ENCODE measurements at places on chromosomes 3 and 15.
A peak's percentile ranks its signal among the peaks of the same experiment; 100 is the strongest.

GRCh38 chr3:197478746-197479668 is 76.8 kb downstream of the BDH1 start:
- DNase-seq: peak; percentile 43

DNA sequence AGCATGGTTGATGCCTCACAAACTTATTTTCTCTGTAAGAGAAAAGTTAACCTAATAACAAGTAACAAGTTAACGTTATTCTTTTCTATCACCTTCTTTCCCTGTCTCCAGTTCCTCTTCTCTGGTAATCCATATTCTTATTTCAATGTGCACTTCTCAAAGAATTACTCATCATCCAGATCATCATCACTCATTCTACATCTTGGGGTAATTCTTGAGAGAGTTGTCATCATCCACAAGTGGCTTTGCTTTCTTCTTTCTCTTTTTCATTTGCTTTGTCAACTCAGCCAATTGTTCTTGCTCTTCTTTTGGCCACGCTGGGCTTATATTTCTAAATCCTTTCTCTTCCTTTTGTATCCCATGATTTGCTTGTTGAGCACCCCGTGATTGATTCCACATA is 20.8 kb upstream of the RNF111 start:
- peak; percentile 54 for DNase-seq

DNA sequence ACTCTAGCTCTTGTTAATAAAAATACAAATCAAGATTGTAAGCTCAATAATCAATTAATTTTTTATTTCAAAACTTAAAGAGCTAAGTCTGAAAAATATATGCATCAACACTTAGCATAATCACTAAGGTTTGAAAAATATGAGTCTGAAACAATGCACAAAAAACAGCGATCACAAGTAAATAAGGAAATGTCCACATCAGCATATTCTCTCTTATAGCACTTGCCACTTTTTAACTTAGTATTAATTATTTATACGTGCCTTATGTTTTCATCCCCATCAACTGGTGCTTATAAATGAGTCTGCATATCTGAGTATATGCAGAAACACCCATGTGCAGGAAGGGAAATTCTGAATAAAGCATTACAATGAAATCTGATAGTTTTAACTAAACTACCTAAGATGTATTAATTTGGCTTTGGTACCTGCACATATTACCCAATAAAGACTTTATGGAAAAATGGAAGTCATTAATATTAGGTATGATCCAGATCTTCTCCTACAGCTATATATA is 28.3 kb downstream of the AQR start:
- no peak for DNase-seq

DNA sequence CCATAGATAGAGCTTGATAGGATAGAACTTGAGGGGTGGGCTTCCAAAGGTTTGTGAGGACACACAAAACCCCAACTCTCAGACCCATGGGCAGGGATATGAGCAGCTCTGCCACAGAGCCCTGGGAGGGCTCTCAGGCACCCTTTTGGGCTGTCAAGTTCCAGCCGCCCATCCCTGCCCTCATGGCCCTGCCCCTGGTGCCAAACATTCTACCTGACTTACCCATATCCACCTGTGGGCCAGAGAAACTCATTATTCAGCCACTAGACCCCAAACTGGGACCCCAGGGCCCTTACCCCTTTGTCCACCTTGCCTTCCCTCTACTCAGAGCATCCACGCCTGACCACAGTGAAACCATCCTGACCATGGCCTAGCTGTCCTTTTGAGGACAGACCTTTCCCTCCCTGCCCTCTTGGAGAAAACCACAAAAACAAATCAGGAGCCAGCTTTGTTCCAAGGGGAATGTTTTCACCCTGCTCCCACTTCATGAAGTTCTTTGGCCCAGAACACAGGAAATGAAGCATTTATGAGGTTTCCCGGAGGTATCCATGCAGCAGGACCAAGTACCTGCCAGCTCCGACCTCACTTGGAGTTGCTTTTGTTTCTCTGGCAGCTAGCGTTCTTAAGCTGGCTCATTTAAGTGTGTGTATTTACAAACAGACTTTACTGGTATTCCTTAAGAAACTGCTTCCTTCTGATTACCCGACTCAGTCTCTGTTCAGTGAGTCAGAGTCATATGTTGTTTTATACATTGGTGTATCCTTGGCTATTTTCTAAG is 34.2 kb upstream of the GALNT15 start:
- peak; percentile 67 for DNase-seq

- no peak for DNase-seq
Measured at GRCh38 chr15:59801649-59802048, 112.5 kb upstream of the BNIP2 start.

GRCh38 chr15:100318880-100319279 is 22.9 kb downstream of the ADAMTS17 start:
- no peak for DNase-seq

GRCh38 chr3:32009957-32010356 is 28.4 kb downstream of the ZNF860 start:
- no peak for DNase-seq

DNA sequence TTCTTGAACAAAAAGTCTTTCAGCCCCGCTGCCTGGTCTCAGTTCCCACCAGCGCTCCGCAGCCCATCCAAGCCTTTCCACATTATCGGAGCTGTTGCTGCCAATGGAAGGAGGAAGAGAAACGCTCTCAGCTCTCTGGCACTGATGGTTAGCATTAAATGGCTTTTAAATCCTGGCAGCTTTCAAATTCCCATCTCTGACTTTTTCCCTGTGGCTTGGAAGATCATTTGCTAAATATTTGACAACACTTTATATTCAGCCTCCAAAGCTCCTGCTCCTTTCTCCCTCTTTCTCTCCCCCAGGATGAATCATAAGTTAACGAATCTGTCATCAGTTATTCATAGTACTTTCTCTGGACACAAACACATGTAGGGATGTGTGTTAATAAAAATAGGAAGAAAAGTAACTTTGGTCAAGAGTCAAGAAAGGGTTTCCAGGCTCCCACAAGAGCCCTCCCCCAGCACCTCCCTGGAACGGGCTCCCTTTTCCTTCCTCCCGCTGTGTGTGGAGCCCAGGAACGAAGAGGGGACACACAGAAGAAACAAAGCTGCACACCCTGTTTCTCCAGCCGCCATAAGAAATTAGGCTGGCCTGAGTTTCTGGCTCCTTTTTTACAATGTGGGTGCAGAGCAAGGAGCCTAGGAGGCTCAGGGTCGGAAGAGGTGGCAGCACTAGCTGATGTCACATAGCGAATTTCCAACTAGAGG is 47.6 kb upstream of the TSEN2 start:
- peak; percentile 89 for DNase-seq

DNA sequence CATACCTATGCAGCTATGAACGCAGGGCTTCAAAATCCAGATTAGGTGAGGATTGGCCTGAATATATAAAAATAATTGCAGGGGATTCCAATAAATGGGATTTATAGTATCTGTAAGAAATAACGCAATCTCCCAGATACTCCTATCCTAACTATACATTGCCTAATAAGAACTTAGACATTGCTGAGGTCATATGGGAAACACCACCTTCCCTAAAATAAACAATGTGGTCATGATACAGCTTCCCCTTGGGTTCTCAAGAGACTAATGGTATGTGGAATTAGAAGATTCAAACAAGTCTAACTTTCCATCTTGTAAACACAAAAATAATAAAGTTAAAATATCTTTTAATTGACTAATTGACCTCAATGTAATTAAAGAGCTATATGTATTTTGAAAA is 28.2 kb downstream of the UBE3A start:
- DNase-seq: peak; percentile 52

- no peak for DNase-seq
Measured at GRCh38 chr3:73753985-73754384, 129.2 kb upstream of the PDZRN3 start.

GRCh38 chr15:40743921-40744814 is 10.9 kb downstream of the RMDN3 start:
- peak; percentile 58 for DNase-seq

DNA sequence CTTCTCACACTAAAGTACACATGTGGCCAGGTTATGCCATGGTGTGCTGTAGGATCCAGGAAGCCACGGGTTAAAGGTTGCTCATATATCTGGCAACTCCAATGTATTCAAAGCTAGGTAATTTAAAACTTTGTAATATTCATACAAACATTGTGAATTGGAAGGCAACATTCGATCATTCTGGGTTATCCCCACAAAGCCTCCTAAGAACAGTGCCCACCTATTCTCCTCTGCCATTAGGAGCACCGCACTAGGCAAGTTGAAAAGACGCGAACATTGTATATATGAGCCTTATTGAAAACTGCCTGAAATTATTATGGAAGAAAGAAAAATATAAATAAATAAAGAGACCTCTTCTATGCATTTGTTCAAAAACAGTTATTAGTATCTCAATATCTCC is 228.2 kb downstream of the IGSF11 start:
- no peak for DNase-seq

DNA sequence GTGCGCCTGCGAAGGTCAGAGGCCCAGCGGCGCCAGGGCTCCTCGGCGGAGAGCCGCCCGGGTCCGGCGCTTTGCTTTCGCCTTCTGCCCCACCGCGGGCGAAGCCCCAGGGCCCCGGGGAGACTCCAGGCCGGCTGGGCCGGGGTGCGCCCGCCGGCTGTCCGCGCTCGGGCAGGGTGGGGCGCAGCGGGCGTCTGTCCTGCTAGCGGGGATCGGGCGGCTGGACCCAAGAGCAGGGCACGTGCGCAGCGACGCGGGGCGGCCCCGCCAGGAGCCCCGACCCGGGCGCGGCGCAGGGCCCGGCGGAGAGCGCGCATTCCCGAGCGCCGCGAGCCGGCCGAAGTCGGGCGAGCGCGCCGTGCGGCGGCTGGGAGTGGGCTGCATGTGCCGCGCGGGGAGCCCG is 569 bp upstream of the ALDH1A3 start:
- DNase-seq: no peak

GRCh38 chr3:99901200-99901926 is 83.7 kb downstream of the CMSS1 start:
- peak; percentile 98 for DNase-seq

- DNase-seq: no peak
Measured at GRCh38 chr3:184540777-184541681, 20.6 kb upstream of the EPHB3 start.

GRCh38 chr15:71364117-71364584 is 248.9 kb downstream of the THSD4 start:
- no peak for DNase-seq

- no peak for DNase-seq
Measured at GRCh38 chr3:190620886-190621608, 107.2 kb downstream of the IL1RAP start.

DNA sequence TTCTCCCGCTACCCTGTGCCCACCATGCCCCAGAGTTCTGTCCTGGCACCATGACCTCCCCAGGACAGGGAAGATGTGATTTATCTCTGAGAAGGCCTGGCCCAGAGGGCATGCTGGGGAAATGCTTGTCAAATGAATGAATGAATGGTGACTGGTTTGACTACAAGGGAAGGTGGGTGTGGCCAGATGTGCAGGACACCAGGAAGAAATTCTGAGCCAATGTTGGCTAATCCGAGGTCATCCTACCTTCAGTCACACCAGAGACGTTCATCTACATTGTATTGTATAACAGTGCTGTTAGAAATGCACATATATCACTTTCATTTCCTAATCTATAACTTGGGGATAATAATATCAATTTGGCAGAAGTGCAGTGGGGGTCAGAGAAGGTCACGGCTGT is 138.4 kb downstream of the FAM43A start:
- DNase-seq: no peak

GRCh38 chr3:175208326-175208725 is 349.2 kb downstream of the NAALADL2 start:
- DNase-seq: no peak

DNA sequence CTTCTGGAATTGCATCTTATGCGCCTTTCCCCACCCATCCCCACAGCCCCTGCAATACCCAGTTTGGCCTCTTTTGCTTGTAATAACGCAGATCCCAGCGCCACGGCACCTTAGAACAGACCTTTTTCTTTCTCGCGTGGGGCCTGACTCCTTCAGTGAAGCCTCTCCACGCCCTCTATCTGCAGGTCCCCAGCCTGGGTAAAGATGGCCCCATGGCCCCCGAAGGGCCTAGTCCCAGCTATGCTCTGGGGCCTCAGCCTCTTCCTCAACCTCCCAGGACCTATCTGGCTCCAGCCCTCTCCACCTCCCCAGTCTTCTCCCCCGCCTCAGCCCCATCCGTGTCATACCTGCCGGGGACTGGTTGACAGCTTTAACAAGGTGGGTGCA is 594 bp downstream of the CRELD1 start:
- DNase-seq: no peak

- no peak for DNase-seq
Measured at GRCh38 chr3:36681867-36682266, 82.5 kb downstream of the DCLK3 start.

DNA sequence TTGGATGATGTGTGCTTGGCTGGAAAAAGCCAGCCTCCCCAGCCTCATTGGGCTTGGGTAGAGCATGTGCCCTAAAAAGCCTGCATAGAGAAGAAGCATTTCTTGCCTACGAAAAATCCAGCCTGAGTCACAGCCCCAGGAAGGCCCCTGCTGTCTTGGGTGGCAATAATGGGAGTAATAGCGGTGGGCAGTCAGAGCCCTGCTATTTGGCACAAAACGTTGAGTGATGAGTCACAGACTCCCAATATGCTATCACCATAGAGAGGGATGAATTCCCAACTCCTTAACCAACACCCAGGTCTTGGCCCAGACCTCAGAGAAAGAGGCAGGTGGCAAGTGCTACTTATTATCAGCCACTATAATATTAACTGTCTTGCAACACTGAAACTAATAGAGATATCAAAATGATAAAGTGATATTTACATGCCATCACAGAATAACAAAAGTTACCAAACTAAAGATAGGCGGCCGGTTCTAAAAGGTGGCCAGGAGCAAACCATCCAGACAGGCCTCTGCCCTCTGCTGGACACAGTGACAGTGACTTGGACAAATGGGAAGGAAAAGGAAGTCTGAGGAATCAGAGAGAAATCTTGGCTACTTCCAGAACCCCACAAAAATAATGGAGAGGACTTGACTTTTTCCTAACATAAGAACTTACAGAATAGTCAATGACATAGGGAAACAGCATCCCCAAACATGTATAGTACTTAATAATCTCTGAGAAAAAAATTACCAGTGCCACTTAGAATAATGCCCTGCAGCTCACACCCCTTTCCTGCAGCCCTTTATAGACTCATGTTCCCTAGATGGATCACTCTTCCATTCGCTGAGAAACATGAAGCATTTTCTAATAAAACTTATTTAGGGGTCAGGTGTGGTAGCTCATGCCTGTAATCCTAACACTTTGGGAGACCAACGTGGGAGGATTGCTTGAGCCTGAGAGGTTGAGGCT is 51.9 kb upstream of the MUC13 start:
- DNase-seq: peak; percentile 94

DNA sequence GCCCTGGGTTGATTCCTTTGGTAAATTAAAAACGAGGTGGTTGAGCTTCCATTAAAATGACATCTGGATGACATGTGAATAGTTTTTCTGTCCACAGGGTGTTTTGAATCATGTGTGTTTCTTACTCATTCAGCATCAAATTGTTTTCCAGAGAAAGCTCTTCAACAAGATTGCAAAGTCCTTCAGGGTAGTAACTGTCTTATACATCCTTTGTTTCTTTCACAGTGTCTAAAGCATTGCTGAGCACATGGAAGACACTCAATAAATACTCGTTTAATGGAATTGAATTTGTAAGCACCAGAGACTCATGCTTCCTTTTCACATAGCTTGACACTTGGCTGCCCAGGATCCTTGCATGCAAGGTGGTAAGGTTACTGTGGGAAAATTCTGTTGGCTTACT is 223.1 kb upstream of the CNTN6 start:
- no peak for DNase-seq

- peak; percentile 59 for DNase-seq
Measured at GRCh38 chr3:101695779-101696372, 9.4 kb upstream of the RPL24 start.

GRCh38 chr3:43178891-43179366 is 73.0 kb upstream of the POMGNT2 start:
- peak; percentile 22 for DNase-seq
